ENCODE measurements at places on chromosomes 2 and 18.

- DNase-seq, result no peak
These were observed 45.4 kb upstream of the CTDP1 start for GRCh38 chr18:79634186-79634585.

GRCh38 chr2:19573784-19574183, 215.4 kb upstream of the OSR1 start:
- DNase-seq, result no peak

DNA sequence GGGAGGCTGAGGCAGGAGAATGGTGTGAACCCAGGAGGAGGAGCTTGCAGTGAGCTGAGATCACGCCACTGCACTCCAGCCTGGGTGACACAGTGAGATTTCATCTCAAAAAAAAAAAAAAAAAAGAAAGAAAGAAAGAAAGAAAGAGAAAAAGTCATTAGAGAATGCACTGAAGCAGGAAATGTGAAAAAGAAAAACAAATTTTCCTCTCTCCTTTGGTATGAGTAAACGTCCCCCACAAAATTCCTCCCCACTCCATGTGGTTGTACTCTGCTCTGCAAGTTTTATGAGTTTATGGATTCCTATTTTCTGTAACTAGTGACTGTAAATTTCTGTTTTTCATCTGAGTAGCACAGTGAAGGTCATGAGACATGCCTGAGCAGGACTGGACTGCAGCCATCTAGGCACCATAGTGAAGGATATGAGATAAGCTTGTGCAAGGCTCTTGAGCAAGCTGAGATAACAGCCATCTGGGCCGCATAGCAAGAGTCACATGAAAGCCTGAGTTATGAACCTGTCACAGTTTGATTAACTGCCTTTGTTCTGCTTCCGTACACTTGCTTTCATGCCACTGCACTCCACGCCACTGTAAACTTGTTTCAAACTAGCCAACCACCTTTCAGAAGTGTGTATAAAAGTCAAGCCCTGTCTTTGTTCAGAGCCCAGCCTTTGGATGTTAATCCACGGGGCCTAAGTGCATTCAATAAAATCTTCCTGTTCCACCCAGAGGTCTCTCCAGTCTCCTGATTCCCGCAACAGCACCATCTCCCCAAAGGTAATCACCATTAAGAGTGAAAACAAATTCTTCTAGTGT, 50.2 kb downstream of the SKA1 start:
- DNase-seq, result no peak

GRCh38 chr18:37567061-37567993, 1.7 kb upstream of the CELF4 start:
- DNase-seq, result no peak

GRCh38 chr2:38123911-38124310, 48.0 kb upstream of the CYP1B1 start:
- DNase-seq, result no peak

GRCh38 chr2:184646177-184646576, 47.8 kb downstream of the ZNF804A start:
- peak; percentile 33 for DNase-seq

Measured in ACHN (cell line).